ENCODE measurements at places on chromosomes 5 and 9.

GRCh38 chr5:150644514-150644913, 4.1 kb downstream of the SYNPO start:
- DNase-seq = no peak

DNA sequence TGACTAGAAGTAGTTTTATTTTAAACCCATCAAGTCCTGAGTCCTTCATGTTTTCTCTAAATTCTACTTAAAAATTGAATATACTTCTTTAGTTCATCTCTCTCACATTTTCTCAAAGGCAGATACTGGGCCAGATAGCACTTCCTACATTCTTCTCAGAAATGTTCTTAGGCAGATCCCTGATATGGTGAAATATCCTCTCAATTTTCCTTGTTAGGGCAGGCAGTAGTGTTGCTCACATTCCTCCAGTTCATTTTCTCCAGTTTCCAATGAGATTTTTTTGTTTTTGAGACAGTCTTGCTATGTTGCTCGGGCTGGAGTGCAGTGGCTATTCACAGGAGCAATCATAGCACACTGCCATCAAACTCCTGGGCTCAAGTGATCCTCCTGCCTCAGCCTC, 5.7 kb downstream of the GCNT1 start:
- DNase-seq = no peak

DNA sequence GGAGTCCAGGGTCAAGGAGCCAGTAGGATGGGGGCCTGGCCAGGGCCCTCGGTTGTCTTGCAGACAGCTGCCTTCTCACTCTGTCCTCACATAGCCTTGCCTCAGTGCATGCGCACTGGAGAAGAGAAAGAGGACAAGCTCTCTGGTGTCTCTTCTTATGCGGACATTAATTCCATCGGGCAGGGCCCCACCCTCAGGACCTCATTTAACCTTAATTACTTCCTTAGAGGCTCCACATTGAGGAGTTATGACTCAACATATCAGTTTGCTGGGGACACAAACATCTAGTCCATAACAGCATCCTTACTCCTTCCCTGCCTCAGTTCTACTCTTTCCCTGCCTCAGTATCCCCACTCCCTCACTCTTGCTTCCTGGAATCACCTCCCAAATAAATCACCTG, 78.4 kb downstream of the FRMD3 start:
- no peak for DNase-seq

- DNase-seq = no peak
These were observed 65.8 kb downstream of the KIAA1958 start for GRCh38 chr9:112552229-112553056.

DNA sequence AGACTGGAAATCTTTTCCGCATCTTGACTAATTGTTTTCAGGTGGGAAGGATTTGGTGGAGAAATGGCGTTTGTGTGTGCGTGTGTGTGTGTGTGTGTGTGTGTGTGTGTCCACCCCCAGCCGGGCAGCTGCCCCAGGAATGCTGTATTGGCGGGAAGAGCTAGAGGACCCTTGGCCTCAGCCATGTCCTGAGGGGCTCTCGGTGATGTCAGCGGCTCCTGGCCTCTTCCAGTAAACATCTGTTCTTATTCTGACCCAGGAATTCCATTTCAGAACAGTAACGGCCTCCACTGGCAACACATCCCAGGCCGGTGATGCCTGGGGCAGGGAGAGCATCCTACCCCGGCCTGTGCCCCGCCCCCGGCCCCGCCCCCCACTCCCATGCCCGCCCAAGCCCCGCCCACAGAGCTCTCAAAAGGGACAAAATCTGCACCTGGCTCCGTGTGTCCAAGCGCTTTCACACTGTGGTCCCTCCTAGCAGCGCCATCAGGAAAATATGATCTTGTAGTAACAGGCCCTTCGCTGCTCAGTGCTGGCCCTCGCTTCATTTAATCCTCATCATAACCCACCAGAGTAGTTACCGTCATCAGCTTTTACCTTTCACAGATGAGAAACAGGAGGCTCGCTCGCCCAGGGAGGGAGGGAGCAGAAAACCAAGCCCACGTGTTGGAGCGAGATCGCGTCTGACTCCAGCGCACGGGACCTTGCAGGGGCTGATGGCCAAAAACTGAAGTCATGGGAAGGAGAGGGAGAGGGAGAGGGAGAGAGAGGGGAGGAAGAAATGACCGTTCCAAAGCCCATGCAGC, 18.9 kb downstream of the ADAMTS2 start:
- no peak for DNase-seq
